ENCODE measurements at places on chromosomes 16 and 17.

- no peak for DNase-seq
Observed at GRCh38 chr16:24825696-24826095, 20.1 kb upstream of the SLC5A11 start.

- DNase-seq, result no peak
Observed at GRCh38 chr17:41796121-41796895, 9.8 kb upstream of the JUP start.

- DNase-seq, result no peak
Observed at GRCh38 chr16:440627-441026, 15.2 kb downstream of the RAB11FIP3 start.

DNA sequence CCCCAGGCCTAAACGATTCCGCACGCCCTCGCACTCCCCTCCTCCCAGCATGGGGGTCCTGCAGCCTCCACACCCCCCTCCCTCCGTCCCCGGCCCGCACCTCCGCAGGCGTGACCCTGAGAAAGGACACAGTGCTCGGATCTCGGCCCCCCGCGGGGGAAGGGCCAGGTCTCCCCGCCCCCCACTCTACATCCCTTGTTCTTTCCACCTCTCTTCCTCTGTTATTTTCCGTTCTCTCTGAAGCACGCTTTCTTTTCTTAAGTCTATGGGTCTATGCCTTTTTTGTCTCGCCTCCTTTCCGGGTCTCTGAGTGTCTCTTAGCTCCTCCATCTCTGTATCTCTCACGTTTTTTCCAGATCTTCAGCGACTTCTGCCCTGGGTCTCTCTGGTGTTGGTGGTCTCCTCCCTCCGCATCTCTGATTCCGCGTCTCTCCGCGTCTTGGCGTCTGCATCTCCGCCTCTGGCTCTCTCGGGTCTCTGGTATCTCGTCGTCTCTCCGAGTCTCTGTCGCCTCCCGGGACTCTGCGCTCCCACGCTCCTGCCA, 2.1 kb upstream of the HES7 start:
- no peak for DNase-seq

- DNase-seq, result no peak
Observed at GRCh38 chr16:6155271-6155670, 1057.7 kb upstream of the EEF2KMT start.

DNA sequence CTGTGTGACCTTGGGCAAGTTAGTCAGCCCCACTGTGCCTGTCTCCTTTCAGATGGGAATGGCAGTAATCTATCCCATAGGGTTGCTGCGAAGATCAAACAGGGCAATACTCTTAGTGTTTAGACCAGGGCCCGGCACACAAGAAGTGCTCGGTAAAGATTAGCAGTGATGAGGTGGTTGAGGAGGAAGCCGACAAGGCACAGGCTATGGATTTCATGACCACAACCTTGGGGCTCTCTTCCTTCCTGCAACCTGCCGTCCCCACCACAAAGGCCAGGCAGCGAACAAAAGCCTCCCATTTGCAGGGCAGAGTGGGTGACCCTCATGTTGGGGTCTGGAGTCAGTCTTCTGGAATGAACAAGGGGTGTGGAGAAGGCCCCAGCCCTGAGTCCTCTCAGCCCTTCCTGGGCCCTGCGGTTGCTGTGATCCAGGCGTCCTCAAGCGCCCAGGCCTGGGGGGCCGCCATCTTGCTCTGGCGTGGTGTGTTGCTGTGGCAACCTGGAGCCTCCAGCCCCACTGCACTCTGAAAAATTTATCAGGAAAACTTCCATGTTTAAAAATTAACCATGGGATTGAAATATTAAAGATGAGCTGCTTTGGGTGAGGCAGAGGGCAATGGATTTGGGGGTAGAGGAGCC, 9.8 kb downstream of the ADAM11 start:
- DNase-seq, result no peak

- DNase-seq, result no peak
Observed at GRCh38 chr16:46911650-46912049, 27.5 kb downstream of the GPT2 start.

GRCh38 chr16:79393564-79393963, 207.0 kb downstream of the MAF start:
- DNase-seq, result no peak

Data from GOT3 (cell line).